ENCODE measurements at places on chromosomes 4 and X.

DNA sequence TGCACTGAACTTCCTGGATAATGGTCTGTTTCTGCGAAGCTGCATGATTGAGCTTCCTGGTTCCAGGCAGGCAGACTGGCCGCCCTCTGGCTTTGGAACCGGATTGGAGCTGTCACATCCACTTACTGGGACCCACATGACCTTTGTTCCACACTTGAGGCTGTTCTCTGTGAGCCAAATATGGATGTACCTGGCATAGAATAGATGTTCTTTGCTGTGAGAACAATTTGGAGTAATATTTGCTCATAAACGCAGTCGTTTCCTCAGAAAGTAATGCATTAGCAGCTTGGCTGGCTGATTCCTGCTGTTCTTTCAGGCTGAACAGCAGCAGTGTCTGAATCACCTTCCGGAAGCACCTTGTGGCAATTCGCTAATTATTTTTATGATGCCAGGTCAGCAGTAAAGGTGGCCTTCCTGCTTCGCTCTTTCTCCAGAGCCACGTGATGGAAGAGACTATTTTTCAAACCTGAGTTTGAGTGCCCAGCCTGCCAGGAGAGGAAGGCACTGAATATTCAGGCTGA lies 78.1 kb upstream of the BOD1L1 start:
- DNase-seq = no peak

DNA sequence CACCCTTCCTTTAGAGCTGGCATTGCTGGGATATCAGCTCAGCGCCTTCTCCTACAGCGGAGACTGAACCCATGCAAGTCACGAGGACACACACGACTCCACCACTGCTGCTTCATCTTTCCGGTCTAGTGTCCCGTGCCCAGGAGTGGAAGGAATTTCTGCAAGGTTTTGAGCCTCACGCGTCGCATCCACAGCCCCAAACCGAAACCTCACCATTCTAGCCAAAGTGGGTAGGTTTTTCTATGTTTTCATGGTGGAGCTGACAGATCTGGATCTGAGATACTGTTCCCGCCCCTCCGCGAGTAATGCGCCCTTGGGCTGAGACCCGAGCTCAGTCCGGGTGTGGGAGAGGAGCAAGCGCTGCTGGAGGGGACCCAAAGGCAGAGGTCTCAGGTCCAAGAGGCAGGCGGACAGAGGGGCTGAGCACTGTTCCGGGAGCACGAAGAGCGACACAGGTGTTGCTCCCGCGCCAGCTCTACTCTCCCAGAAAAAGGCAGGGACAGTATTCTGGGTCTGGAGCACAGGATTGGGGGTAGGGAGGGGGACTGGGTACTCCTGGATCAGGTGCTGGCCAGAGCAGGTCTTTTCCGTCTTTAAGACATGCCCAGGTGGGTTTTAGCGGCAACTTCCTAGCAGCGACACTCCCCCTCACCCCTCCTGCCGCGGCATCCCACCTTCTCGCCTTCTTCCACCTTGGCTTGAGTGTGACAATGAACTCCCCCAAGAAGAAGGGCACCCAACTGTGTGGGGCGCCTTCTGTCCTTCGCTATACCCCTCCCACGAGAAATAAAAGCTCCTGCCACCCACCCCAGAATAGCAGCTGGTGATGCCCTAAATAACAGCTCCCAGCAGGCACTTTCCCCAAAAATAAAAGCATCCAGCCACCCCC lies 1.8 kb downstream of the EPHA5 start:
- DNase-seq = peak; percentile 6

DNA sequence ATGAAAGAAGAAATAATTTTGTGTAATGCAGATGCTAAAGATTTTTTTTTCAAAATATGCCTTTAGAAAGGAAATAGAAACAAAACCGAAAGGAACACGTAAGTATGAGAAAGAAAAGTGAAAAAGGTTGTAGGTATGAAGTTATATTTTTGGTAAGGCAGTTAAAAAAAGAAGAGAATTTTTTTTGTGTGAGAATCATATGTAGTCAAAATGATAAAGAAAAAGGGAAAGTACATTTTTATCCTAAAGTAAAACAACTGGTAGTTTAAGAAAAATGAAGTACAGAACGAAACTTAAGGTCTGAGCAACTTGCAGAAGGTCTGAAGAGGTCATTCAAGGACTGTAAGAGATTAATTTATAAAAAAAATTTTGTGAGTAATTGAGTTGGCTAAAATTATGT lies 164.0 kb upstream of the TRAM1L1 start:
- DNase-seq = no peak

- no peak for DNase-seq
Observed at GRCh38 chr4:56468097-56468422, 643 bp downstream of the SRP72 start.

DNA sequence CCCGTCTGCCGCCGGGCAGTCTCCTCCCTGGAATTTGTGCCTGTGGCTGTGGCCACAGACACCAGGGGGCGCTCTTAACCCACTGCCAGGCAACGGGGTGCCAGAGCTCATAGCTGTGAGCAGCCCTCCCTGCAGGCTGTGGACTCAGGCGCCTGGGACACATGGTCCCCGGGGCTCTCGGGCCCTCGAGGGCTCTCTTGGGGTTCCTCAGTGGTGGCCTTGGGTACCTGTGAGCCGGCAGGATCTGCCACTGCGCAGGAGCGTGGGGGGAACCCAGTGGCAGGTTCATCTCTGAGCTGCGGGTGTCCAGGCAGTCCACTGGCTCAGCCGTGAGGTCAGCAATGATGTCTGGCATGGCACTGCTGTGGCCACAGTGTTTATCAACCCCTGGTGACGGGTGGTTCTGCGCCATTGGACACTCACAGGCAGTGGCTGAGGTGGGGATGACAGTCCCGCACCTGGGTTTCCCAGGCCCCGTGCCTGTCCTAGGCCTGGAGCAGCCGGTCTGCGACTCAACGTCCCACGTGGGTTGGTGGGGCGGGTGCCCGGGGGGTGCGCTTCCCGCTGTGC lies 37.2 kb downstream of the PCGF3 start:
- DNase-seq = no peak

DNA sequence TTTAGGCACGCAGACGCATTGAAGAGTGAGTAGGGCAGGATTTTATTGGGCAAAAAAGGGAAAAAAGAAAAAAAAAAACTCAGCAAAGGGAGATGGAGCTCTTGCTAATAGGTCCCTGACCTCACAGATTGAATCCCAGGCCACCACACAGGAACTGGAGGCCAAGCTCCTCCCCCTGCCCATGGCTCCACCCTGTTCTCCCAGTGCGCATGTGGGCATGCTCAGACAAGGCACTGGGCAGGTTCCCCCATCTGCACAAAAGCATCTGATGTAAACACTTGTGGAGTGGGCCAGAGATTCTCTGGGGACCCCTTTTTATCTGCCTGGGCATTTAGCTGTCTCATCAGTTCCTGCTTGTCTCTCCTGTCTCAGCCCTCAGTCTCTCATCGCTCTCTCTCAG lies 9.5 kb downstream of the FRMD7 start:
- peak; percentile 4 for DNase-seq

GRCh38 chr4:2852481-2852921 lies 8.9 kb downstream of the ADD1 start:
- DNase-seq = no peak

DNA sequence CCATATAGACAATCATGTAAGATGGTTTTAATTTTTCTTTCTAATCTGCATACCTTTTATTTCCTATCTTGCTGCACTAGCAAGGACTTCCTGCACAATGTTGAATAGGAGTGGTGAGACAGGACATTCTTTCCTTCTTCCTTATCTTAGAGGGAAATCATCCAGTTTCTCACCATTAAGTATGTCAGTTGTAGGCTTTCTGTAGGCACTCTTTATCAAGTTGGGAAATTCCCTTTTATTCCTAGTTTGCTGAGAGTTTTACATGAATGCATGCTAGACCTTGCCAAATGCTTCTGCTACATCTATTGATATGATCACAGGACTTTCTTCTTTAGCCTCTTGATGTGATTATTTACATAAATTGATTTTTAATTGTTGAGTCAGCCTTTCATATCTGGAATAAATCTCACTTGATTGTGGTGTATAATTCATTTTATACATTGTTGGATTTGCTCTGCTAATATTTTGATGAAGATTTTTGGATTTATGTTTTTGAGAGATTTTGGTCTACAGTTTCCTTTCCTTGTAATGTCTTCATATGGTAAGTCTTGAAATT lies 23.8 kb downstream of the RNF175 start:
- no peak for DNase-seq

DNA sequence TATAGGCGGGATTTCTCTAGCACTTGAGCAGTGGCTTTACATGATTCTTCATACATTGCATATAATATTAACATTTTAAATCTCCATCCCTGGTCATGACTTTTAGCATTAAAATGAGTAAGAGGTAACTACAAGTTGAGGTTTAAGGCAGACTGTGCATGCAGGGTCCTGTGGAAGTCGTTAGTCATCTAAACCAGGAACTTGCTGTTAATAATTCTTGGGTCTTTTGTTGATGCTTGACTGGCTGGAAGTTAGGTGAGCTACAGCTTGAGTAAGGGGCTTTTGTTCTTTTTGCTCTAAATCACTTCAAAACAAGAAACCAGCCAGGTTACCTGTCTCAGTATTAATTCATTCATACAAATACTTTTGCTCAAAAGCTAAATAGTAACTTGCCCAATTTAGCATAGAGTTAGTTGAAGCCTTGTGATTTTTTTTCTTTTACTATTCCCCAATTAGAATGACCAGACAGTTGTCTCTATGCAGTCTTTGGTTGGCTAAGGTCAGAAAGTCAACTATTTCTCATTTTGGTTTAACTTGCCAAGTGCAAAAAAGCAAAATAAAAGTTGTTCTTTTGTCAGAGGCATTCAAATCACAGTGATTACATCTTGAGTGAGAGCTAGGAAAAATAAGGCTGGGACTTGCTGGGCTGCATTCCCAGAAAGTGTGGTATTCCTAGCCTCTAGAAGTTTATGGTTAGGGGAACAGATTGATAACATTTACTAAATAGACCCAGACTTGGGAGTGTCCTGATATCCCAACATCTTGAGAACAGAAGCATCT lies 516.9 kb downstream of the PDHA2 start:
- no peak for DNase-seq

DNA sequence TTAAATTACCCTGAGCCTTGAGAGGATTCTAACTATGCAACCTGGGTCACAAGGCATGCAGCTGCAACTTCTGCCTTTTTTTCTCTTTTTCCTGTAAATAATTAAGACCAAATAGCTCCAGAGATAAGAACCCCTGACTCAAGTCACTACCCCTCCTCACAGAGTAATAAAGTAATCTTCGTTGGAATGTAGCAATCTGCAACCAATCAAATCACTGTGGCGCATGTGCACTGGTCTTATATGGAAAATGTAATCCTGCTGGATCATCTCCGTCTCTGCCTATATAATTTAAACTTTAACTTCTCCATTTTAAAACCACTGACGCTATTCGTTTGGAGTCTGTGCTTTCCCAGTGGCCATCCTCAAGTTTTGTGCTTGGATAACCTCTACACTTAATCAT lies 6.1 kb upstream of the EFHC2 start:
- no peak for DNase-seq

- DNase-seq = no peak
Observed at GRCh38 chrX:106363214-106363613, 195.1 kb downstream of the PWWP3B start.

DNA sequence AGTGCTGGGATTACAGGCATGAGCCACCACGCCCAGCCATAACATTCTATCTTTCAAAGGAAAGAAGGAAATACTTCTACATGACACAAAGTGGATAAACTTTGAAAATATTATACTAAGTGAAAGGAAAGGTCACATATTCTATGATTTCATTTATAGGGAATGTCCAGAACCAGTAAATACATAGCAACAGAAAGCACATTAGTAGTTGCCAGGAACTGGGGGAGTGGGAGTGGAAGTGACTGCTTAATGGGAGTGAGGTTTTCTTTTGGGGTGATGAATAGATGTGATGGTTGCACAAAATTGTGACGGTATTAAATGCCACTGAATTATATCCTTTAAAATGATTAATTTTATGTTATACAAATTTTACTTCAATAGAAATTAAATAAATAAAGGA lies 95.7 kb upstream of the IL15 start:
- no peak for DNase-seq

GRCh38 chr4:71584585-71584984 lies 199.3 kb downstream of the GC start:
- no peak for DNase-seq

- DNase-seq = no peak
Observed at GRCh38 chr4:168584321-168584771, 87.5 kb downstream of the PALLD start.
